ENCODE measurements at places on chromosomes 6 and 20. TPM values are rescaled to one million over a fixed set of nuclear protein-coding genes. Genes with fewer than 3 reads are reported as not detected.

PRPH2 gene
- total RNA-seq = 5.8 TPM

DNA sequence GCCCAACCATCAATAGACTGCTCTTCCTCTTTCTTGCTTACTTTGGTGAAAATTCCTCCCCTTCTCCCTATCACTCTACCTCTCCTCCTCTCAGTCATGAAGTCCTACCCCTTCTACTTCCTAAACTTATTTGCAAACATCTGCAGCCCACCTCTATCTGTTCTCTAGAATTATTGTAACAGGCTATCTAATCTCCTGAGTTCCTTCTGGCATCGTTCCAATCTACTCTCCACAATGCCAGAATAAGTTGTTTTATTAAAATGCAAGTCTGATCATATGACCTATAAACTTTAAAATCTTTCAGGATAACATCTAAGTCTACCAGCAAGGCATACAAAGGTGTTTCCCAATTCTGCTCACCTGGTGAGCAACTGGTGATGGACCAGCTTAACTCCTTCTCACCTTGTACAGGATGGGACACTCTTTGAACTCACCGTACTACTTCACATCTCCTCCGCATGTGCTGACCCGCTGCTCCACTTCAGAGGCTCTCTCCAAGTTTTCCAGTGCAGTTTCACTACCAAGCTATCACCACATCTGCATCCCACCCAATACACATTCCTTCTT is 7.9 kb downstream of the CD164 start:
- no peak for DNase-seq
- H3K36me3 ChIP-seq = peaks cover 17% of the 10 kb centered on the region
- H3K27me3 ChIP-seq = no peaks in the 10 kb centered on the region
- no peak overlapping the region for H3K27ac ChIP-seq

- no peak overlapping the region for H3K27ac ChIP-seq
- H3K4me1 ChIP-seq = no peaks in the 10 kb centered on the region
- no peak overlapping the region for H3K4me3 ChIP-seq
- H3K27me3 ChIP-seq = no peaks in the 10 kb centered on the region
- DNase-seq = no peak
- H3K36me3 ChIP-seq = no peaks in the 10 kb centered on the region
Observed at GRCh38 chr20:56322681-56323080, 36.1 kb upstream of the FAM210B start.

ZKSCAN3 gene
- total RNA-seq = 9.1 TPM

- no peak for DNase-seq
- no peaks in the 10 kb centered on the region for H3K27me3 ChIP-seq
- no peak overlapping the region for H3K27ac ChIP-seq
- H3K4me1 ChIP-seq = no peaks in the 10 kb centered on the region
- no peaks in the 10 kb centered on the region for H3K36me3 ChIP-seq
Observed at GRCh38 chr6:117227245-117227962, 38.0 kb upstream of the VGLL2 start.

DNA sequence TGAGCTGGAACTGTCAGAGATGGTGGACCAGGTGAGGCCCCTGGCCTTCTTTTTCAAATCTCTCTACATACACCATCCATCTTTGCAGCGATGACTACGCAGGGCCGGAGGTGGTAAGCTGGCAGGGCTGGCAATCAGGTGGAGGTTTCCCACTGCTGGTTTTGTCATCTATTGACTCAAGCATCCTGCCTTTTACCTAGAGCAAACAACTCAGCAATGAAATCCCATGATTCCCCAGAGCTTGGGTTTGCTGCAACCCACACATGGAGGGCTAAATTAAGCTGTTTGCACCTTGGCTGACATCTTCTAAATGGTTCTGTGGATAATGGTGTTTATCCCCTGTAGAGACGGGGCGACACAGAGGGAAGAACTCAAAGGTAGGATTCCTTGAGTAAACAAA is 170.2 kb downstream of the SCP2D1 start:
- DNase-seq = no peak
- H3K36me3 ChIP-seq = no peaks in the 10 kb centered on the region
- peaks cover 6% of the 10 kb centered on the region for H3K4me1 ChIP-seq
- no peaks in the 10 kb centered on the region for H3K27me3 ChIP-seq

DNA sequence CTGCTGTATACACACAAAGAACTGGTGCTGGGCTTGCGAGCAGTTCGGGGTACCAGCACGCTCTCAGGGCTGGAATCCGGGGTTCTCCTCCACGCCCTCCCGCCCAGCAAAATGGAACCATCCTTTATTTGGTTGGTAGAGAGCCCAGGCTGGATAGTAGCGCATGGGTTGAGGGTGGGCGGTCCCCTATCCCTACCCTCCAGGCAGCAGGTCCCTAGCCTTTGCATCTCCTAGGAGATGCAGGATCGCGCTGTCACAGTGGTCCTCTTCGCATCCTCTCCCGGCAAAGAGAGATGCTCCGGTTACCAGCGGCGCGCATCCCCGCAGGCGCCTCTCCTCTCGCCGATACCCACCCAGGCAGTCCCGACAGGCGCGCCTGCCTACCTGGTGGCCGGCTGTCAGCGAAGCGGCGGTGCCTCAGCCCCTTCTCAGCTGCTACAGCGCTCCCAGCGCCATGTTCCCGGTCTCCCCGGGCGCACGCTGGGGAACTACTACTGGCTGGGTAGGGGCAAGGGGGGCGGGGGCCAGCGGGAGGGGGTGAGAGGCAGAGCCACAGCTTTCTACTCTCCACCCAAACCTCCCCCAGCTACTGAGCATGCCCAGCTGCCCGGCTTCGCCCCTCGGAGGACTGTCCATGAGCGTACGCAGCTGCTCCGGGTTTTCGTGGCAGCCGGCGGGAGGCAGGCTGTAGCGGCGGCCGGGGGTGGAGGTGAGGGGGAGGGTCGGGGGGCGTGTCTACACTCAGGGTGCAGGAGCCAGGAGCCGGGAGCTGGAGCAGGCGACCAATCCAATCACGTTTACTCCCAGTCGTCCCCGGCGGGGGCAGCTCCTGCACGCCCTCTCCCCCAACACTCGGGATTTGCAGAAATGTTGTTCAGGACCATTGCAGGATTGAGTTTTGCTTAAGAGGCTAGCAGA is at the start of gene PAK5:
TSS of gene PAK5 (minus strand) at position 699 of the 918 bp plus-strand sequence. CDS start 194,748 bp downstream, outside the sequence.
- no peaks in the 10 kb centered on the region for H3K36me3 ChIP-seq
- H3K27ac ChIP-seq = peak within 1 kb of the TSS; percentile 74
- peaks cover 14% of the 10 kb centered on the region for H3K4me1 ChIP-seq
- peak; percentile 64 for DNase-seq
- no peaks in the 10 kb centered on the region for H3K27me3 ChIP-seq
- H3K4me3 ChIP-seq = peak within 1 kb of the TSS; percentile 69

DNA sequence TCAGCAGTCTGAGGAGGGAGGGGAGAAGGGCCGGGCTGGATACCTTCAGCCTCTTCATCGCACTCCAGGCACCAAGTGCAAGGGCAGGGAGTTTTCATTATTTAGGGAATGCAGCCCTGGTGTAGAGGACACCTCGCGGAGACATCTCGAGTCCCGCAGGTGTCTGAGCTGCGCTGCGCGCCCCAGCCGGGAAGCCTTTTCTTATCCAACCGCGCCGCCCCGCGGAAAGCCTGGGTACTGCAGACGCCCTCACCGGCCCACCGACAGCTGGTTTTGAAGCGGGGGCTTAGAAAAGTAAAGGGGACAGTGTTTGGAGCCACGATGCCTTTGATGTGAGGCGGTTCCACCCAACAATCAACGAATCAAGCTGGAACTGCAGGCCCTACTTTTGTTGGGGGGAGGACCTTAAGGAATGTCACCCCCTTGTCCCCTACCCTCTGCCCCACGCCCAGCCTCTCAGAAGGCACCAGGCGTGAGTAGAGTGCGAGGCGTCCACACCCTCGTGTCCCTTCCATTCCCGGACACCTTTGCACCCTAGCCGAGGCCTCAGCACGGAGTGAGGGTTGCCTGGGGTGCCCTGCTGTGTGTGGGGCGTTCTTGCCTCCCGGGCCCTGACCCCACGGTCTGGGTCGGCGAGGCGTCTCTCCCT is 8.6 kb downstream of the NKX2-2 start:
- no peak for DNase-seq
- peaks cover 60% of the 10 kb centered on the region for H3K27me3 ChIP-seq
- no peak overlapping the region for H3K4me3 ChIP-seq
- H3K27ac ChIP-seq = no peak overlapping the region

SIRPG gene
- total RNA-seq = not detected

- no peaks in the 10 kb centered on the region for H3K27me3 ChIP-seq
- H3K36me3 ChIP-seq = no peaks in the 10 kb centered on the region
- peak overlapping the region; percentile 88 for H3K27ac ChIP-seq
- H3K4me3 ChIP-seq = no peak overlapping the region
Observed at GRCh38 chr20:57109571-57109953, 156.9 kb downstream of the BMP7 start.

DNA sequence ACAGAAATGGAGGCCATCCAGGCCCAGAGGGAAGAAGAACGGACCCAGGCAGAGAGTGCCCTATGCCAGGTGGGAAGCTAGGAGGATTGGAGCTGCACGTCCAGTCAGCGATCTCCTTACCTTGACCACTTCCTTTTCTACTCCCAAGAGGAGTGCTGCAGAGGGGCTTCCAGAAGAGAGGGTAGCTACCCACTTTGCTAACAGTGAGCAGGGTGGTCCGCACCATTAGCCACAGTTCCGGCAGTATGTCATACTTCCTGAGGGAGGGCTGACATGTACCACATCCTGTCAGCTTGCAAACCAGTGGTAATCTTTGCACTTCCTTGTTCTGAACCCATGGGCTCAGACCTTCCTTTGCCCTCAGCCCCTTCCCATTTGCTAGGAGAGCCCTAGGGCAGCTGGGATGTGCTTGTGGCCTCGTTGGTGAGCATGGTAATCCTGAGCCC is 35.4 kb downstream of the CEP250 start:
- no peak overlapping the region for H3K4me3 ChIP-seq
- peaks cover 71% of the 10 kb centered on the region for H3K36me3 ChIP-seq
- no peak for DNase-seq
- no peak overlapping the region for H3K27ac ChIP-seq
- H3K4me1 ChIP-seq = no peaks in the 10 kb centered on the region

- no peaks in the 10 kb centered on the region for H3K27me3 ChIP-seq
- no peaks in the 10 kb centered on the region for H3K36me3 ChIP-seq
- H3K27ac ChIP-seq = no peak overlapping the region
- no peaks in the 10 kb centered on the region for H3K4me1 ChIP-seq
Observed at GRCh38 chr6:116557893-116558292, 4.3 kb downstream of the CALHM4 start.

RIMS1 gene
- 63.9 TPM for total RNA-seq

- H3K27me3 ChIP-seq = no peaks in the 10 kb centered on the region
- H3K4me3 ChIP-seq = no peak overlapping the region
- H3K36me3 ChIP-seq = no peaks in the 10 kb centered on the region
Observed at GRCh38 chr20:37479925-37480691, 40.9 kb upstream of the NNAT start.

OPRL1 gene
- total RNA-seq = 13.9 TPM

- no peak overlapping the region for H3K4me3 ChIP-seq
- peak overlapping the region; percentile 87 for H3K27ac ChIP-seq
- no peaks in the 10 kb centered on the region for H3K27me3 ChIP-seq
- no peaks in the 10 kb centered on the region for H3K36me3 ChIP-seq
- peaks cover 5% of the 10 kb centered on the region for H3K4me1 ChIP-seq
- DNase-seq = no peak
Observed at GRCh38 chr20:41224281-41224680, 86.9 kb downstream of the PLCG1 start.

- DNase-seq = no peak
- H3K27ac ChIP-seq = no peak overlapping the region
- H3K27me3 ChIP-seq = no peaks in the 10 kb centered on the region
- H3K4me1 ChIP-seq = peaks cover 2% of the 10 kb centered on the region
- H3K4me3 ChIP-seq = no peak overlapping the region
Observed at GRCh38 chr6:131510591-131510990, 62.4 kb upstream of the ARG1 start.

AGPAT4 gene
- total RNA-seq = 25.6 TPM

TMEM217 gene
- 1.3 TPM for total RNA-seq

- peak overlapping the region; percentile 38 for H3K4me3 ChIP-seq
- DNase-seq = no peak
- H3K4me1 ChIP-seq = peaks cover 17% of the 10 kb centered on the region
- no peak overlapping the region for H3K27ac ChIP-seq
- peaks cover 86% of the 10 kb centered on the region for H3K27me3 ChIP-seq
Observed at GRCh38 chr6:27250277-27251111, 3.0 kb downstream of the PRSS16 start.

GRCh38 chr20:50321797-50322480 is 131.3 kb downstream of the CEBPB start:
- H3K36me3 ChIP-seq = no peaks in the 10 kb centered on the region
- H3K27me3 ChIP-seq = no peaks in the 10 kb centered on the region
- no peak overlapping the region for H3K27ac ChIP-seq
- DNase-seq = no peak
- no peak overlapping the region for H3K4me3 ChIP-seq
- peaks cover 14% of the 10 kb centered on the region for H3K4me1 ChIP-seq

DNA sequence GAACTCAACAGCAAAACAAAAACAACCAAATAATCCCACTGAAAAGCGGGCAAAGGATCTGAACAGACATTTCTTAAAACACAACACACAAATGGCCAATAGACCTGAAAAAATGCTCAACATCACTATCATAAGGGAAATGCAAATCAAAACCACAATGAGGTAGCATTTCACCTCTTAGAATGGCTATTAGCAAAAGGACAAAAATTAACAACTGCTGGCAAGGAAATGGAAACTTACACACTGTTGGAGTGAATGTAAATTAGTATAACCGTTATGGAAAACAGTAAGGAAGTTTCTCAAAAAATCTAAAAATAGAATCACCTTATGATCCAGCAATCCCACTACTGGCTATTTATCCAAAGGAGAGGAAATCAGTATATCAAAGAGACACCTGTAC is 20.9 kb downstream of the FAM8A1 start:
- DNase-seq = no peak
- H3K27me3 ChIP-seq = no peaks in the 10 kb centered on the region
- no peak overlapping the region for H3K4me3 ChIP-seq
- H3K4me1 ChIP-seq = no peaks in the 10 kb centered on the region
- H3K36me3 ChIP-seq = peaks cover 19% of the 10 kb centered on the region

DNA sequence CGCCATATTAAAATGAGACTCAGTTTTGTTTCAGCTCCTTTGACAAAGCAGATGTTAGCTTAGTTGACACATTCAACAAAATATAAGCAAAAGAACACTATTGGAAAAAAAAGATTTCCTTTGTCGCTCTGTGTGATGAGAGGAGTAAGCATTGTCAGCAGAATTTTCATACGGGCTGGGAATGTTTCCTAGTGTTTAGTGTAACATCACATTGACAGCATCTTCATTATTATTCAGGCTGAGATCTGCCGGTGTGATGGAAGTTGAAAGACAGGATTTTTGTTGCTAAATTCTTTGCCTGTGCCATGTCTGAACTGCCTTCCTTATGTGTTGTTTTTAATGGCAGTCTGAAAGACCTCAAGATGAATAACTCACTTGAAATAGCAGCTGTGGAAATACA is 49.1 kb downstream of the GRM1 start:
- no peak overlapping the region for H3K27ac ChIP-seq
- no peak overlapping the region for H3K4me3 ChIP-seq
- DNase-seq = no peak
- no peaks in the 10 kb centered on the region for H3K4me1 ChIP-seq

COL20A1 gene
- 10.3 TPM for total RNA-seq
